ENCODE measurements at places on chromosomes 6 and 20.

DNA sequence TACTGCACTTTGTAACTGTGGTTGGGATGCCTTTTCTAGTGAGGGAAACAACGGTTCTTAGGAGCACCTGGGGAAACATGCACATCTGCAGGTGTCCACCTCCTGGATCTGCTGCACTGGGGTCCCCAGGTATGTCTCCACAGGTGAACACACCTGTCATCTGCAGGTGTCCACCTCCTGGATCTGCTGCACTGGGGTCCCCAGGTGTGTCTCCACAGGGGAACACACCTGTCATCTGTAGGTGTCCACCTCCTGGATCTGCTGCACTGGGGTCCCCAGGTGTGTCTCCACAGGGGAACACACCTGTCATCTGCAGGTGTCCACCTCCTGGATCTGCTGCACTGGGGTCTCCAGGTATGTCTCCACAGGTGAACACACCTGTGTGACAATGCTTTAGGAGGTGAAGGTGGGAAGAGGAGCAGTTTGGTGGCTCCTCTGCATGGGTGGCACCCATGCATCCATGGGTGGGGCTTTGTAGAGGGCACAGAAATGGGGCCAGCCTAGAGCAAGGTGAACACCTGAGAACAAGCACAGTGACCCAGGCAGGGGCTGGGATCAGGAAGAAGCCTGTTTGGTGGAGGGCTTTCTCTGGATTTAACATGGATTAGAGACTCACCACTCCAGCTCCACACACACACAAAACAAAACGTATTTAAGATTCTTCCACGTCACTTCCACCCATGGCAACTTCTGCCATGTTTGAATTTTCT is 206.0 kb upstream of the CDH4 start:
- no peak for DNase-seq

DNA sequence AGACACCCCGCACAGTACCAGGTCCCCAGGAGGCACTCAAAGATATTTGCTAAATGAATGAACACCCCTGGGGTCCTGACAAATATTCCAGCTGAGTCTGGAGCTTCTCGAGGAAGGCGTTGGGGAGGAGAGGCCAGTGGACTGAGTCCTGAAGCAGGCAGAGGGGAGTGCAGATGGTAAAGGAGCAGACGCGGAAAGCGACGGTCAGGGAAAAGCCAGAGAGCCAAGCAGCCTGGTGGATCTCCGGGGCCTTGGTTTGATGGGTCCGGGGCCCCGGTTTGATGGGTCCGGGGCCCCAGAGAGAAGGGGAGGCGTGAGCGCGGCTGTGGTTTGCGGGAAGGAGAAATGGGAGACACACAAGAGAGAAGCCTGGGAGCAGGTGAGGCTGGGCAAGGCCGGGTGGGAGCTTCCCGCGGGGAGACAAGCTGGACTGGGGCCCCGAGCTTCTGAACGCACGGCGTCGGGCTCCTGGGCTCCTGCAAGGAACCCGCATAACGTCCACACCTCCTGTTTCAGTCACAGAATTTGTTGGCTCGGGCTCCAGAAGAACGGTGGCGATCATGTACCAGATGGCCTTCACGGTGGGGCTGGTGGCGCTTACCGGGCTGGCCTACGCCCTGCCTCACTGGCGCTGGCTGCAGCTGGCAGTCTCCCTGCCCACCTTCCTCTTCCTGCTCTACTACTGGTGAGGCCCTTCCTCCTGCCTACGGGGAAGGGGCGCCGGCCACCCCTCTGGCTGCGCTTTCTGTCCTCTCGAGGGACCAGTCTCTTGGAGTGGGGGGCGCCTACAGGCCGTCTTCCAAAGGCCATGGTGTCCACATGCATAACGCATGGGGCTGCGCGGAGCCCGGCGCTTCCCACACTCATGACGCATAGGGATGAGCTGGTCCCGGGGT is 12.1 kb downstream of the SLC22A1 start:
- DNase-seq, result no peak

GRCh38 chr6:130426066-130426721 is 60.4 kb downstream of the TMEM200A start:
- no peak for DNase-seq

DNA sequence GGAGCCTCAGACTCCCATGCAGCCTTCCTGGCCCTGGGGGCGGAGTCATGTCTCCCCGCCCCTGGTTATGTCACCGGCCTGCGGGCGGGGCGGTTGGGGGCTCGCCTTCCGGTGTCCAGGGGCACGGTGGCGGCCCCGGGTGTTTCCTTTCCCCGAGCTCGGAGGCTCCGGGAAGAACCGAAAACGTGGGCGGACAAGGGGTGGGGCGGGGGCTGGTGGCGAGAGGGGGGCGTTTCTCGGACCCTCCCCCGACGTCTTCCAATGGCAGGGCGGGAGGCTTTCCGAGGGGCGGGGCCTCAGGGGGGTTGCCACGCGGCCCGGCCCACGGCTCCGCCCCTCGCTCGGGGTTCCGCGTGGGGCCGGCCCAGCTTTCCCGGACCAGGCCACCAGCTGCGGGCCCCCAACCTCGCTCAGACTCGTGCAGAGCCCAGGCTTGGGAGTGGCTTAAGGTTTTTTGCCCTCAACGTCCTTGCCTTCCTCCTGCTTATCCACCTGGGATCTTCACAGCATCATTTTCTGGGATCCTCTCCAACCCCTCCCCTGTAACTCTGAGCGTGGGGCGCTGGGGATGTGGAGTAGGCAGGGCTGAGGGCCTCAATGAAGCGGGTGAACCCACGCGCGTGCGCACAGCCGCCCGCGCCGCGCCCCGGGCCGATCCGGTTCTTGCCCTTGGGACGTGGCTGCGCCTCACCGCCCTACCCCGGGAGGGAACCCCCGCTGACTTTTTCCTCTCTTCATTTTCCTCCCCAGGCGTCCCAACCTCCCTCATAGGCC is 2.1 kb upstream of the NRN1 start:
- peak; percentile 30 for DNase-seq

DNA sequence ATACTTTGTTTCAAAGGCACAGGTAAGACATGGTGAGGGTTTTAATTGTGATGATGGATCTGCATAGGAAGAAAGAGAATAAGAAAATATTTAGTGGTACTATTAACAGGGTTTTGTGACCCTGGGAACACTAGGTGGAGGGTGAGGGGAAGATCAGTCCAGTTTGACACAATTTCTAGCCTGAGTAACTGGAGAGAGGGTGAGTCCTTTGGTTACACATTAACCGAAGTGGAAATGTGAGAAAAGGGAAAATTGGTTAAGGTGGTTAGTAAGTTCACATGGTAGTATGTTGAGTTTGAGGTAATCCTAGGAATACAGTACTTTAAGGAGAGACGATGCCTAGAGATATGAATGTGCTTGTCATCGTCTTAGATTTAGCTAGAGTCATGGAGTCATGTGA is 54.8 kb upstream of the POU3F2 start:
- no peak for DNase-seq

GRCh38 chr20:47338131-47338628 is 18.3 kb downstream of the ZMYND8 start:
- DNase-seq, result no peak

GRCh38 chr20:24096264-24096663 is 107.7 kb upstream of the GGTLC1 start:
- DNase-seq, result no peak

GRCh38 chr6:43328528-43328927 is 19.9 kb upstream of the CRIP3 start:
- DNase-seq, result no peak

All from HT1080 (cell line).